Activated naive CD4-positive, alpha-beta T cell (primary cell): ENCODE measurements at places on chromosomes 6 and 20.

DNA sequence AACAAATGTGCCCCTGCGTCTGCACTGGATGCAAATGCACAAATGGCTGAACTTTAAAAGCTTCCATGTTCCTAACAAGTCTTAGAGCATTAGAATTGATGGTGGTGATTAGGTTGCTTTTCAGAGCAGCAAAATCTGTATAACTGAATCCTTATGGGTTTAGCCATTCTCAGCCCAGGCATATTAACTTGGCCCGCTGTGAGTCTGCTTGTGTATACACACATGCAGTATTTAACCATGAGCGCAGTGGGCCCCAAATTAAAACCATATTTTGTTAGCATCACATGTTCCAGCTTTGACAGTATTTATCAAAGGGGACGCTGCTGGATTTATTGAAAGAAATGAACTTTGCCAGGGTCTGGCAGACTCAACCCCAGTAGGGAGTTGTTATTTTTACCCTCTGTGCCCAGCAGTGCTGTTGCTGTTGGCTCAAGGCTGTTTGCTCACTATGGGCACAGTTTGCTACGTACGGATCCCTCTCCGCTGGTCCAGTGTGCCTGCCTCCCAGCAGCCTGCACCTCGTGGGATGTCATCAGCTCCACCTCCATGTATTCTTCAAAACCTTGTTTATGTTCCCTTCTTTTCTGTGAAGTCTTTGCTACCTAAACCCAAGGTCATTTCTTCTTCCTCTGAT is 144.7 kb downstream of the QRSL1 start:
- DNase-seq = no peak

DNA sequence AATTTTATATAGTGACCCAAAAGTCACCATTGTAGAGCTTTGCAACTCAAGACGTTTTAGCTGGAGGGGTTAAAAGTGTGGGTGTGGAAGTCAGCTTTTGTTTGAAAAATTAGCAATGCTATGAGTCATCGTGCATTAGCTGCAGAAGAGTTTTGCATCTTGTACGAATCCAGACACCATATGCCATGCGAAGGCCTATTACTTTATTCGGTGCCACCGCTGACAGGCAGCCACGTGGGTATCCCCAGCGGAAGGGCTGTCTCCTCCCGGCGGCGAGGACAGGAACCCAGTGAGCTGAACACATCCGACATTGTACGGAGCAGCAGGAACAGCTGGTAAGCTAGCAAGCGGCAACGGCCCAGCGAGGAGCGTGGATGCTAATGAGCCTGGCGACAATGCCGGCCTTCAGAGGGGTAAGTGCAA is 84.4 kb downstream of the INSM1 start:
- no peak for DNase-seq

- no peak for DNase-seq
Observed at GRCh38 chr20:62899633-62900051, 26.7 kb downstream of the DIDO1 start.

GRCh38 chr6:125868252-125868651 is 77.5 kb downstream of the NCOA7 start:
- no peak for DNase-seq

- no peak for DNase-seq
Observed at GRCh38 chr6:161417717-161418462, 144.0 kb upstream of the AGPAT4 start.

DNA sequence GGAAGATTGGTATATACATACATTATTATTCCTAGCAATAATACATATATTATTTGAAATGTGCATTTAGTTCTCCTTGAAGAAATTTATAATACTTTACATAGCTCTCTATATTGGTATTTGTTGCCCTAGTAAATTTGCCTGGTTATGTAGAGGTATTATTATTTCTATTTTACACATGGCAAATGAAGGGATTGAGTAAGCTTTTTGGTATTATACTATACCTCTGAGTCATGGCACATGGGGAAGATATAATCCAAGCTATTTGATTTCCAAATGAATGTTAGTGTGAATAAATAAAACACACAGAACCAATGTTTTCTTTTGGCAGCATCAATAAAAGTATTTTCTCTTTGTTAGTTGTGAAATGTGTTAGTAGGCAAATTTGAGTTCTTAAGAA is 409.6 kb upstream of the SLC35B3 start:
- DNase-seq = no peak

GRCh38 chr6:436308-437036 is 44.9 kb downstream of the IRF4 start:
- DNase-seq = no peak

- peak; percentile 59 for DNase-seq
Observed at GRCh38 chr20:5078399-5078958, 41.3 kb downstream of the PCNA start.

GRCh38 chr6:20186981-20187380 is 25.3 kb downstream of the MBOAT1 start:
- no peak for DNase-seq

GRCh38 chr6:340991-341827 is 48.9 kb downstream of the DUSP22 start:
- DNase-seq = no peak

DNA sequence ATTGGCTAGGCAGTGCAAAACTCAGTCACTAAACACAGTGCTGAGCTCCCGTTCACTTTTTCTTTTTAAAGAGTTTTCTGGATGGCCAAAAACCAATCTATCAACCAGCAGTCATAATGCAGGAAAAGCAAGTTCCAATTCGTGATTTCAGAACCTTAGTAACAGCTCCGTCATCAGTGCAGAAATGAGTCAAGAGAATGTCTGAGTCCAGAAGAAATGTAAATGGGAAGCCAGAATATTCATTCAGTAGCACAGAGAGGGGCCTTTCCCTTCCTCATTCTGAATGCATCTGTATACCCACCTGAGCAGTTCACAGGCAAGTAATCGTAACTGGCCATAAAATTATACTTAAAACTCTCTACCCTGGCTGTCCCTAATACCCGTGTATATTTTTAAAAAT is 20.4 kb downstream of the HUS1B start:
- no peak for DNase-seq

- no peak for DNase-seq
Observed at GRCh38 chr6:12962529-12962928, 246.0 kb downstream of the PHACTR1 start.

DNA sequence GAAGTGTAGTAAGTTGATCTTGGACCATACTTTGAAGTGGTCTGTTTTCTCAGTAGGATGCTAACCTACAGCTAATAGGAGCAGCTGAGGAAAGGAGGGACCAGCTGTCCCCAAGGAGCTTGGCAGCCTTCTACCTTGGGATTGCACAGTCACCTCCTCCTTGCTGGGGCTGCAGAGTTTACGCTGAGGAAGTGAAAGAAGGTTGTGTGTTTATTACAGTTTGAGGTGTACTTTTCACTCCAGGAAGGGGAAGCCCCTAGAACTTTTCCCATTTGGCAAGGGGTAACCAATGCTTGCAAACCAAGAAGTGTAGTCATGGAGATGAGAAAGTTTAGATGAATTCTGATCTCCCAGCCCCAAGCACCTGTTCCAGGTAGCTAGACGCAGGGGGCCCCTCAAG is 58.8 kb downstream of the BMP6 start:
- DNase-seq = no peak

GRCh38 chr6:135537741-135538301 is 40.3 kb upstream of the AHI1 start:
- DNase-seq = no peak

GRCh38 chr20:10065154-10065833 is 30.5 kb downstream of the ANKEF1 start:
- no peak for DNase-seq

GRCh38 chr6:34044945-34045595 is 100.8 kb downstream of the GRM4 start:
- DNase-seq = no peak

DNA sequence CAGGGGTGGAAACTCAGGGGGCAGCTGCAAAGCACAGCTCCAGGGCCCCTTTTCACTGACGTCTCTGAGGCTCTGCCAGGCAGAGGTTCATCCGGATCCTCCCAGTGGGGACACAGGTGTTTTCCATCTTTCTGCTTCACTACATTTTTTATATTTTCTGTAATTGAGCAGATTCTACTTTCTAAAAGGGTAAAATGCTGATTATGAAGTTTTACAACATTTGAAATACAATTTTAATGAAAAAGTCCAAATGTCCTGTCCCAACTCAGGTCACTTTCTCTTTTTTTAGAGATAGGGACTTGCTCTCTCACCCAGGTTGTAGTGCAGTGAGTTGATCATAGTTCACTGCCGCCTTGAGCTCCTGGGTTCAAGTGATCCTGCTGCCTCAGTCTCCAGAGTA is 41.9 kb downstream of the HLA-A start:
- DNase-seq = no peak

DNA sequence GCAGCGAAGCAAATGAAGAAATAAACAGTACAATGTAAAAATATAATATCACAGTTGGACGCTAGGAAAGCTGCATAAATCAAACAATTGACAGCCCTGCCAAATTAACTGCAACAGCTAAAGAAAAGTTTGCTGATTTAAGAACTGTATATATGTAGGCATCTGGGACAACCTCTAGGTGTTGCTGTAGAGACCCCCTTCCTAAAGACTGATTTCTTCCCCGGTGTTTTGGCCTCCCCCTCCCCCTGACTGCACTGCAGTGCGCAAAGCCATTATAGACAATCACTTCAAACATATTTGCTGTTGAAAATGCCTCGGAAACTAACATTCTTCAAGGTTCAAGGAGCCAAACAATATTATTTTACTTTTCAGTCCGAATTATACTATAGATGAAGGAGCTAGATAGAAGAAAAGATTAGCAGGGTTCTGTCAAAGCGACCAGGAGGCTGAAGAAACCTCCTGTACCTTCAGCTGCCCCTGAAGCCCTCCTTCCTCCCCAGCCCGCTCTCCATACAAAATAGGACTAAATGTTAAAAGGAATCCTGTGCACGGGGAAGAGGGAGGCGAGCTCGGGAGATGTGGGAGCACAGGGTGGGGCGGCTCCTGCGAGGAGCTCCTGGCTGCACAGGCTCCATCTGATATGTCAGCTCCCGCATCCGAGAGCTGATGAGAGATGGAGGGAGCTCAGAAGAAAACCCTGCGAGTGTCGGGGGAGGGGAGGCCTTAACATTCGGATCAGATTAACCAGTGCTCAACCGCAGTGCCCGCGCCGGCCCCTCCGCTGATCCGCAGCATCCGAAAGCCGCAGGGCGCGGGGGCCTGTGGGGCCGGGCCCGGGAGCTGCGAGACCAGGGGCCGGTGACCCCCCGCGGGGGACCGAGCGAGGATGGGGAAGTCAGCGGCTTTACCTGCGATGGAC is 822 bp downstream of the ELOVL4 start:
- DNase-seq = no peak

DNA sequence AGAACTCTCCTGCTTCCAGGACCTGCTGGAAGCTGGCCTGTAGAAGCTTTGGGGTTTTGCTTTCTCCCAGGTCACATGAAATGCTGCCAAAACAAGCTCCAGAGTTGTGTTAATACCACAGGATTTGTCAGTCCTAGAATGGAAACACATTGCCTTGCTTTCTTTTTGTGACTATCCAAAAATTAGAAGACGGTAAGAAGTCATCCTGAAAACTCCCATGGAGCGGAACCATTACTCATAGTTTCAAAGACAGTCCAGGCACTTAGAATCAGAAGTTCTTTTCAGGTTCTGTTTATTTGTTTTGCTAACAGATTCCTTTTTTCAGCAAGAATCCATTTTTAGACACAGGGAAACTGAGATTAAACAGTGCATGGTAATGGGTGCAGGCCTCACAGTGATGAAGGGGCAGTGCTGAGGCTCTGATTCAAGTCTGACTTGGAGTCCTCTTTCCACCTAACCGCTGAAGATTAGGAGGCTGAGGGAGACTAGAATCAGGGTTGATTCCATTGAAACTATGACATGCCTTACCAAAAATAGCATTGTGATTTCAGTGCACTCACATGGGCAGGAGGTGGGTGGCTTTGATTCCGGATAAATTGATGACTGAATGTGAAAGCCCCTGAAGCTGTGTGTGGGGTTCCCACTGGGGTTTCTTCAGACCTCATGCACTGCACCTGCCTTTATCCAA is 72.2 kb upstream of the NAA20 start:
- no peak for DNase-seq

DNA sequence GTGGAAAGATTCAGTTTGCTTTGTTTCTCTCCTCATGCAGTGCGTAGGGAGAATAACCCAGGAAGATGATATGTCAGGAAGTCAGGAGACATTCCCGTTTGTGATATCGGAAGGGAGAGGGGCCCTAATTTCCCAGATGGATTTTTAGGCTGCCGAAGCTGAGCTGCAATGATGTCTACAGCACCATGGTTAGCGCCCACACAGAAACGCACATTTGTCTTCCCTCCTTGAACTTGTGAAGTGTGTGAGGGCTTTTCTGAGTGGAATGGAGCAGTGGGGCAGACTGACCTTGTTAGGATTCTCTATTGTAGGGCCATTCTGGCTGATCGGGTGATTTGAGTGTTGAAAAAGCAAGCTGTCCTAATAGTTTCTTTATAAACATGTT is 191.3 kb upstream of the ARG1 start:
- no peak for DNase-seq

DNA sequence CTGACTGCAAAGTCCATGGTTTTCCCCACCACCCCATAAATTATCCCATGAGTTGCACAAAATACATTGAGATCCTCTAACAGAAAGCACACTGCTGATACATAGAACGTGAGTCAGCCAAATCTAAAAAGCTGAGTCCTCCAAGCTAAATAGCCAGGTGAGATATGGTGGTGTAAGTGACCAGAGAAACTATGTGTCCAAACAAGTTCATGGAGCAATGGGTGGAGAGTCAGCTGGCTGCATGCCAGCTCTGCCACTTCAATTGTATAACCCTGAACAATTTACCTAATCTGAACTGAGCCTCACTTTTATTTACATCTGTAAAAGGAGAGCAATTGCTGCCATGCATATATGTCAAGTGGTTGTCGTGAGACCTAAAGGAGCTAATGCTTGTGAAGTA is 9.7 kb downstream of the SNAP25 start:
- no peak for DNase-seq

- DNase-seq = no peak
Observed at GRCh38 chr6:170429450-170429849, 122.9 kb downstream of the FAM120B start.

DNA sequence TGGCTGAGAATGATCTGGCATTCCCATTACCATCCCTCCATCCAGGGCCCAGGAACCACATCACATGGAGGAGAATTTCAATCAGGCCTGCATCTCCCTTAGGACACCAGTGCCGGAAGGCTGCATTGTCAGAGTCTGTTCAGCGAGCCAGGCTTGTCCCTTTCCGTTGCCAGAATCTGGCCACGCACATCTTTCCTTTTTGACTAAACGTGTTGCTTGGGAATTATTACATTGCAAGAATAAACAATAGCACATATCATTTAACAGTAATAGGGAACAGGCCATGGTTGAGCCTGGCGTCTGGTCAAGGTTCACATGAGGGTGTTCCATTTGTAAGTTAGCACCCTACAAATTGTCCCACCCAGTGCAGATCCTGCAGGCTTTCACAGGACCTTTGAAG is 42.8 kb downstream of the SOBP start:
- DNase-seq = no peak

GRCh38 chr6:44072452-44072958 is 54.7 kb downstream of the MRPL14 start:
- no peak for DNase-seq

- DNase-seq = no peak
Observed at GRCh38 chr6:11206576-11206975, 25.9 kb downstream of the NEDD9 start.

GRCh38 chr20:50425076-50425475 is 85.1 kb upstream of the PTPN1 start:
- DNase-seq = no peak

GRCh38 chr6:9628819-9629218 is 786.1 kb downstream of the TFAP2A start:
- DNase-seq = no peak
